ENCODE measurements at places on chromosomes 5 and 9.

GRCh38 chr5:113357696-113358476, 76.9 kb downstream of the TSSK1B start:
- no peak for DNase-seq

GRCh38 chr9:98929071-98929470, 14.6 kb upstream of the COL15A1 start:
- DNase-seq: no peak

DNA sequence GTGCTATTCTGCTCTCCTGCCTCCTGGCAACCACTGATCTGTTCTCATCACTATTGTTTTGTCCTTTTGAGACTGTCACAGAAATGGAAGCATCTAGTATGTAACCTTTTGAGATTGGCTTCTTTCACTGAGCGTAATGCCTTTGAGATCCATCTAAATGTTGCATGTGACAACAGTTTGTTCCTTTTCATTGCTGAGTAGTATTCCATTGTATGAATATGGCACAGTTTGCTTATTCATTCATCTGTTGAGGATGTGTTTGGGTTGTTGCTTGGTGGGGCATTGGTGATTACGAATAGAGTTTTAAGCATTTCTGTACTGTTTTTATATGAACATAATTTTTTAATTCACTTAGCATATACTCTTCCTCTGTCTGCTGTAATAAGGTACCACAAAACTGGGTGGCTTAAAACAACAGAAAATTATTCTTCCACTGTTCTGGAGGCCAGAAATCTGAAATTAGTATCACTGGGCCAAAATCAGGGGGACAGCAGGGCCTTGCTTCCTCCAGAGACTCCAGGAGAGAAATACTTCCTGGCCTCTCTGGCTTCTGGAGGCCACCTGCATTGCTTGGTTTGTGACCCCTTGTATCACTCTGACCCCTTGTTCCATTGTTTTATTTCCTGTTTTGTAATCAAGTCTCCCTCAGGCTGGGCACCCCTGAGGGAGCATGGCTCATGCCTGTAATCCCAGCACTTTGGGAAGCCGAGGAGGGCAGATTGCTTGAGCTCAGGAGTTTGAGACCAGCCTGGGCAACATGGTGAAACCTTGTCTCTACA, 53.0 kb downstream of the EXOSC2 start:
- no peak for DNase-seq

DNA sequence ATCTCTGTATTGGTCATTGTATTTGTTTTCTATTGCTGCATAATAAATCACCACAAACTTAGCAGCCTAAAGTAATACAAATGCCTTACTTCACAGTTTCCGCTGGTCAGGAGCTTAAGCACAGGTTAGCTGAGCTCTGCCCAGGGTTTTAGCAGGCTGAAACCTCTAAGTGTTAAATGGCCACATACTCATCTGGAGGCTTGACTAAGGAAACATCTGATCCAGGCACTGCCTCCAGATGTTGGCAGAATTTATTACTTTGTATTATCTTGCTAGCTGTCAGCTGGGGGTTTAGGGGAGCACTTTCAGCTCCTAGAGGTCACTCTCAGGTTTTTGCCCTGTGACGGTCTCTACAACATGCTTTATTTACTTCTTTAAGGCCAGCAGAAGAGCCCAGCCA, 23.2 kb upstream of the RARS1 start:
- DNase-seq: no peak

GRCh38 chr9:33645706-33646105, 121.7 kb downstream of the ANKRD18B start:
- no peak for DNase-seq

DNA sequence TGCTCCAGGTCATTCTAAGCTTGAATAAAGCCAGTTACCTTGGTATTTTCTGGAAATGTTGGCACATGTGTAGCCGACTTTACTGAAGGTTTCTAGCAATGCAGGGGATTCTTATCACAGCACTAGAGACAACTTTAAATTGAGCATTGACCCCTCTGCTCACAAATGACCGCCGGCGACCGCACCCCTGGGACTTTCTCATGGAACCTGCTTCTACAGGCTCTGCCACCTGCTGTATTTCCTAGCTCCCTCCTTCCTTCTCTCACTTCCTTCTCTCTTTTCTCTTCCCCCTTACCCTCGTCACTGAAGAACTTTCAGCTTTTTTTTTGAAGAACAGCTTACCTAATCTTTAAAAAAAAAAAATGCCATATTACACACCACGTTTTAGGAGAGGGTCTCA, 30.9 kb upstream of the DAB2 start:
- DNase-seq: no peak

DNA sequence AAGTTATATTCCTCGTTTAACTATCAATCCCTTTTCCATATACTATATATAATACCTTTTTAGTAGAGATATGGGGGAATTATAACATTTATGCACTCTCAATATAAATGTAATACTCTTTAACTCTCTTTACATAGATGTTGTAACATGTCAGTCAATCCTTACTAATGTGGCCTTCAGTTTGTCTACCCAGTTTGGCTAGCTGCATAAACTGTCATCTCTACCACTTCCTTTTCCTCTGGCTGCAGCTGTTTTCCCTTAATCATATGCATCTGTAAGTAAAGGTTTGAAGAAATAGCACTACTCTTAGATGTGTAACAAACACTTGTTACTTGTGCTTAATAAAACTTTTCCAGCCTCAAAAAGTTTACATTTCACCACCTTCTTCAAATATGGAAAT, 13.4 kb downstream of the ABHD17B start:
- DNase-seq: no peak

- no peak for DNase-seq
Measured at GRCh38 chr9:32294106-32294505, 90.3 kb upstream of the ACO1 start.

DNA sequence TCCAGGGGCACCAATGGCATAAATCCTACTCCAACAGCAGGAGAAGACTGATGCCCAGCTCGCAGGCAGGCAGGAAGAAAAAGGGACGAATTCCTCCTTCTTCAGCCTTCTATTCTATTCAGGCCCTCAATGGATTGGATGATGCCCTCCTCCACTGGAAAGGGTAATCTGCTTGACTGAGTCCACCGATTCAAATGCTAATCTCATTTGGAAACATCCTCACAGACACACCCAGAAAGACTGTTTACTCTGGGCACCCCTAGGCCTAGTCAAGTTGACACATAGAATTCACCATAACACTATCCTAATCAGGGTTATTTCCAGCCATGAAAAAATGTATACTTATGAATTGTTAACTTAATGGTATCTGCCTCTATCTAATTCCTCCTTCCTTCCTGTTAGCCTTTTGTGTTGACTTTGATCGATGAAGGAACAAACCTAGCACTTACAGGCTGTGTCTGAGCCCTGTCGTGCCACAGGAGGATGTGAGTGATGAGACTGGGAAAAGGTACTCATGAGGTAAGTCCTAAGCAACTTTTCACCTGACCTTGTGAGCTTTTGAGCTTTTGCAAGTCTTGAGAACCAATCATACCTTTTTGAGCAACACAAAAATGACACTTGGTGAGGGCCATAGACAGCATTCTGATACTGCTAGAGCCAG, 36.5 kb downstream of the FOXD1 start:
- no peak for DNase-seq

- no peak for DNase-seq
Measured at GRCh38 chr5:7426284-7426683, 30.3 kb downstream of the ADCY2 start.

GRCh38 chr5:107301999-107302398, 368.7 kb downstream of the EFNA5 start:
- DNase-seq: no peak

GRCh38 chr5:37391591-37391990, 12.5 kb downstream of the WDR70 start:
- no peak for DNase-seq

- DNase-seq: no peak
Measured at GRCh38 chr5:117803533-117803932, 1184.8 kb downstream of the DTWD2 start.

- no peak for DNase-seq
Measured at GRCh38 chr5:72268753-72269410, 51.2 kb downstream of the MRPS27 start.

GRCh38 chr5:69030358-69031062, 63.3 kb upstream of the SLC30A5 start:
- no peak for DNase-seq

DNA sequence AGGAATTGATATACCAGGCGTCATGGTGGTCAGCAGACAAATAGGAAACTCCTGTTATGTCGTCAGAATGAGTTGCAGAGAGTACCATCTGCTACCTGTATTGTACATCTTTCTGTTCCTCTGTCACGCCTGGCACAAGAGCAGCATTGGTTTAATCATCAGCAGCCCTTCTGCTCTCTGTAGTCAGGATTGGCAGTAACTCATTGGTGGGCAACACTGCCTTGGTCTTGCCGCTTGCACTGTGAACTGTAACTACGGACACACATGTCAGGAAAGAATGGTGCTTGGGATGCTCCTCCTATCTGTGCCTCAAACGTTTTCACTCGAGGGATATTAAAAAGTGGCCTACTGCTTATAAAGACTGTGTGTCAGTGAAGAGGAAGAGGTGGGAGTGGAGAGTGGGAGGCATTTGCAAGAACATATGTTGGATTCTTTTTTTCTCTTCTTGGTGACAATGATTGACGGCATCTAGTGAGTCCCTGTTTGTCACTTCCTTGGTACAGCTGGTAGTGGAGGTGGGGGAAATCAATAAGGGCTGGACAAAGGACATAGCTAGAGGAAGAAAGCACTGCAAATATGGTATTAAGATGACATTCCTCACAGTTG, 76.6 kb downstream of the F2RL2 start:
- no peak for DNase-seq

DNA sequence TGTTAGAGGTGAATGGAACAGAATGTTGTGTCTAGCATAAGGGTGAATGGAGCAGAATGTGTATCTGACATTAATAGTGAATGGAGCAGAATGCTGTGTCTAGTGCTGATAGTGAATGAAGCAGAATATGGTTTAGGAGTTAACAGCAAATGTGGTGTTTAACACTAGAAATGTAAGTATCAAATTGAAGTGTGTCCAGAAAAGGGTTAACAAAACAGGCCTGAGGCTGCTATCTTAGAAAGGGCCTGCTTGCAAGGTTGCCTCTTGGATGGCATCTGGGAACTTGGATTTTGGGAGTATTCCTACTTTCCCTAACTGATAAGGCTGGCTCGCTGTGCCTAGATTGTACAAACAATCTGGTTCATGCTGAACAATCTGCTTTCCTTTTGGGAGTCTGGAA, 76.1 kb downstream of the G3BP1 start:
- DNase-seq: no peak

DNA sequence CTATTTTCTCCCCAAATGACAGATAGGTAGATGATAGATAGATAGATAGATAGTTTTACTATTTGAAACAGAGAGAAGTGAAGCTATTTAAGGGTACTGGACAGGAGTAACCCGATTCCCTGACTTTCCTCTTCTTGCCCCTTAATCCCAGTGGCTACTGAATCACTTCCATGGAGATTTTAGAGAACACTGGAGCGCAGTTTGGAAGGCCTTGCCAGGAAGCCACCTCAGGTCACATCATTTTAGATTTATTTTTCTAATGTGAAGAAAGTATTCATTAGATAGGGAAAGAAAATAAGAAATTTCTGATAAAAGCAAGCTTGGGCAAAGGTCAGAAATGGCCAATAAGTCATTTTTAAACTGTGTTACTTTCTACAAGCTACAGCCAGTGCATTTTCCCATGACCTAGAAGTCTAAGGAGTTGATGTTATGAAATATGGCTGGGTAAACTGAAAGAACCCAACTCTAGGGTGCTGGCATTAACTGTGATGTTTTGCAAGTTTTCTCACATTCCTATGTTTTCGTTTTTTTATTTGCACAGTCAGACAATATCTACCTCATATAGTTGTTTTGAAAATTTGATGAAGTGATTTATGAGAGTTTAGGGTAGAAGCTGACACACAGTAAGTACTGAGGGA, 544.7 kb upstream of the PTGER4 start:
- no peak for DNase-seq

All from GM12892 (cell line).